ENCODE measurements at places on chromosomes 4 and X.

GRCh38 chr4:40283968-40284367 is 51.2 kb upstream of the CHRNA9 start:
- no peak for DNase-seq

GRCh38 chr4:129335276-129335675 is 239.3 kb downstream of the C4orf33 start:
- DNase-seq: no peak

- no peak for DNase-seq
Measured at GRCh38 chrX:118558926-118559325, 63.3 kb downstream of the DOCK11 start.

GRCh38 chrX:23478561-23478960 is 143.9 kb downstream of the PTCHD1 start:
- no peak for DNase-seq

GRCh38 chrX:50161127-50161526 is 39.7 kb downstream of the AKAP4 start:
- no peak for DNase-seq

DNA sequence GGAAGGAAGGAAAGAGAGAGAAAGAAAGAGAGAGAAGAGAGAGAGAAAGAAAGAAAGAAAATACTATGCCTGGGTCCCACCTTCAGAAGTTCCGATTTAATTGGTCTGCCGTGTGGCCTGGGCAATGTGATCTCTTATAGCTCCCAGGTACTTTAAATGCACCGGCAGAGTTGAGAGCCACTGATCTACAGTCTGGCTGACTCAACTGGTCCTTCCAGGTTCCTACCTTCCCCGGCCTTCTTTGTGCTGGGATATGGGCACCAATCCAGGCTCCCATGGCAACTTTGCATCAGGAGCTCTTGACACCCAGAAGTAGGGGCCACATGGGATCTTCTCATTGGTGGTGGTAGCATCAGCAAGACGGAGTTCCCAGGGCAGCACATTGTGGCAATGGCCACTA is 186.5 kb upstream of the ATP6AP2 start:
- no peak for DNase-seq

- no peak for DNase-seq
Measured at GRCh38 chrX:73561801-73562200, 1.2 kb upstream of the CHIC1 start.

- DNase-seq: no peak
Measured at GRCh38 chr4:107578321-107578720, 141.7 kb downstream of the PAPSS1 start.

GRCh38 chrX:16239211-16239610 is 71.9 kb downstream of the MAGEB17 start:
- DNase-seq: no peak

Measured in retina (tissue), 1 donor.